ENCODE measurements at places on chromosomes 12 and 14.
A peak's percentile ranks its signal among the peaks of the same experiment; 100 is the strongest.

DNA sequence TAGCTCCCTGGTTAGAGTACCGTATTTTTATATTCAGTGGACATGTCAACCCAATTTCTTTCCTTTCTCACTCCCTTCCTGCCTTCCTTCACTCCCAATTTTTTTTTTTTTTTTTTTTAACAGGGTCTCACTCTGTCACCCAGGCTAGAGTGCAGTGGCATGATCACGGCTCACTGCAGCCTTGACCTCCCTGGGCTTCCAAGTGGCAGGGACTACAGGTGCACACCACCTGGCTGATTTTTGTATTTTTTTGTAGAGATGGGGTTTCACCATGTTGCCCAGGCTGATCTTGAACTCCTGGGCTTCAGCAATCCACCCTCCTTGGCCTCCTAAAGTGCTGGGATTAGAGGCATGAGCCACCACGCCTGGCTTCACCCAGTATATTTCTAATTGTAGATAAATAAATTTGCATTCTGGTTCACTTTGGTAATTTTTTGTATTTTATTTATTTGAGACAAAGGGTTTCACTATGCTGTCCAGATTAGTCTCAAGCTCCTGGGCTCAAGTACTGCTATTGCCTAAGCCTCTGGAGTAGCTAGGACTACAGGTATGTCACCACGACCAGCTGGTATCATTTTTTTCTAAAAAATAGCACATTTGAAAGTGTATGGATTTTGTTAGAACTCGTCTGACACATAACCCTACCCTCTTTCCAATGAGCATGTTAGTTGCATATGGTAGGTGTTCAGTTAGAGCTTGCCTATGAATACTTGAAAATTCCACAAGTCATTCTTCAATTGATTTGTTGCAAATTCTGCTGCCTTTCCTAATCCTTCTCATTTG lies 15.7 kb downstream of the SLC38A2 start:
- DNase-seq = no peak

DNA sequence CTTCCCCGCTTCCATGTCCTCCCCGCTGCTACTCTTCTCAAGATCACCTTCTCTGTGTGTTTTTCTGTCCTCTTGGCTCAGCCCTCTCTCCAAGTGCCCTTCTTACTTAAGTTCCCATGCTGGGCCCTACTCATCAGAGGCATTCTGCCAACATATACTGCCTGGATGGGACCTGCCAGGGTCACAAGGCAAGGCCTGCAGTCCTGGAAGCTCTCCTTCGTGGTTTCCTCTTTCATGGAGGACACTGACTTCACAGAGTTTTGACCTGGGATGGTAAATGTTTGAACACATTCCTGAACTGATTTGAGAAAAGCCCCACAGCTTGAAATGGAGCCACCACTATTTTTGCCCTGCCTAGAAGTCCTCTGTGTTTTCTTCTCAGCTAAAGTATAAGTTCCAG lies 140.9 kb downstream of the TMEM30B start:
- DNase-seq = no peak

GRCh38 chr14:96275177-96276112 lies 19.4 kb downstream of the BDKRB1 start:
- DNase-seq = peak; percentile 83

DNA sequence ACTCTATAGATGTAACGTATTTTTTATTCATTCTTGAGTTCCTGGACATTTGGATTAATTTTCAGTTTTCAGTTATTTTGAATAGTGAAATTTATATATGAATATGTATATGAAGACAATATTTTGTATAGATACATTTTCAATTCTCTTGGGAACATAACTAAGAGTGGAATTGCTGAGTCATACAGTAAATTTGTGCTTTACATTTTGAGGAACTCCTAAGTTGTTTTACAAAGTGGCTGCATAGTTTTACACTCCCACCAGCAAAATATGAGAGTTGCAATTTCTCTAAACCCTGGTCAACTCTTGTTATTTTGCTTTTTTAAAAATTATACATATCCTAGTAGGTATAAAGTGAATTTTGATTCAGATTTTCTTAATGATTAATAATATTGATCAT lies 1838.6 kb upstream of the SEL1L start:
- no peak for DNase-seq

DNA sequence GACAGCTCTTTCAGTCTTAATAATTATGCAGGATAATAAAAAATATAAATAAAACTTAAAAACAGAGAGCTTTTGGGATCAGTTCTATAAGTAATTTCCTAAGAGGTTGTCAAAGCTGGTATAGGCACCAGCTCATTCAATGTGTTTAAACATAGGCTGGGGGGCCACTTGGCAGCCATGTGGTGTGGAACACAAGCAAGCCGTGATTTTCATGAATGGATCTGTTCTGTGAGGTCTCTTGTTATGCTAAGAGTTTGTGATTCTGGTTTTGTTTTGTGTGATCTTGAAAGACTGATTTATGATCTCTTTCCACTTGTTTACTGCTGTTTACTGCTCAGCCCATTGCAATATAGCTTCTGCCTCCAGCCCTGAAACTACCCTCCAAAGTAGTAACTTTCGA lies 240.9 kb downstream of the FBXL14 start:
- DNase-seq = no peak

GRCh38 chr12:3129301-3130056 lies 52.3 kb downstream of the TSPAN9 start:
- no peak for DNase-seq

- DNase-seq = no peak
Observed at GRCh38 chr12:19752712-19753111, 313.4 kb downstream of the AEBP2 start.

DNA sequence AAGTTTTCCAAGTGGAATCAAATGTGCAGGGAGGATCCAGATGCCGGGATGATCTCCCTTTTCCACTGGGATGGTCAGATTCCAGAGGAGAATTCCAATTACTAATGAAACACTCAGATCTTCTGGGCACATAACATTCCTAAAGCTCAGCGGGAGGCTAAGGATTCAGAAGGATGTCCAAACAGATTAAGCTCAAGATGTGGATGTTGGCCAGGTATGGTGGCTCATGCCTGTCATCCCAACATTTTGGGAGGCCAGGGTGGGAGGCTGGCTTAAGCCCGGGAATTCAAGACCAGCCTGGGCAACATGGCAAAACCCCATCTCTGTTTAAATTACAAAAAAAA lies 62.0 kb upstream of the PNMA1 start:
- no peak for DNase-seq

GRCh38 chr14:60323199-60323896 lies 74.3 kb downstream of the PPM1A start:
- no peak for DNase-seq
